Skin of body (tissue), 3 donors: ENCODE measurements at places on chromosomes 12 and 14. TPM values are rescaled to one million over a fixed set of nuclear protein-coding genes. Genes with fewer than 3 reads are reported as not detected.

GPR84 gene
- 0.79 TPM for total RNA-seq

- DNase-seq, result no peak
These were observed 165.8 kb downstream of the EMP1 start for GRCh38 chr12:13362260-13362841.

DNA sequence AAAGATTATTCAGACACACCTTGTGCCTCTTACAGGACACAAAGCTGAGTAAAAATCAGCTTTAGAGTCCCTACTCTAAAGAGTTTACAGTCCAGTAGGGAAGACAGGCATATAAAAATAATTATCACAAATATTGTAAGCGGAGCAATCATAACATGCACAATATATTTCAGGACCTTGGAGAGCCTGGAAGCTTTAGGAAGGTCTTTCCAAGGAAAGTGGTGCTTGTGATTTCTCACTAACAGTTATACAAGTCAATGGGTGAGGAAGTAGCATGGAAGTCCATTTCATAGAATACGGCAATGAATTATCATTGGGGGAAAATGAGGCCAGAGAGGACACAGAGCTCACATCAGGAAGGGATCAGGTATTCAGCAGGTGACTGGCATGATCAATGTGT is 268.3 kb downstream of the C12orf50 start:
- no peak for DNase-seq

- no peak for DNase-seq
These were observed 4.4 kb downstream of the KLC1 start for GRCh38 chr14:103633391-103633790.

GRCh38 chr12:49195736-49196135 is 6.9 kb upstream of the TUBA1A start:
- no peak for DNase-seq

- DNase-seq, result no peak
These were observed 708.0 kb downstream of the BCL11B start for GRCh38 chr14:98564006-98564405.

DNA sequence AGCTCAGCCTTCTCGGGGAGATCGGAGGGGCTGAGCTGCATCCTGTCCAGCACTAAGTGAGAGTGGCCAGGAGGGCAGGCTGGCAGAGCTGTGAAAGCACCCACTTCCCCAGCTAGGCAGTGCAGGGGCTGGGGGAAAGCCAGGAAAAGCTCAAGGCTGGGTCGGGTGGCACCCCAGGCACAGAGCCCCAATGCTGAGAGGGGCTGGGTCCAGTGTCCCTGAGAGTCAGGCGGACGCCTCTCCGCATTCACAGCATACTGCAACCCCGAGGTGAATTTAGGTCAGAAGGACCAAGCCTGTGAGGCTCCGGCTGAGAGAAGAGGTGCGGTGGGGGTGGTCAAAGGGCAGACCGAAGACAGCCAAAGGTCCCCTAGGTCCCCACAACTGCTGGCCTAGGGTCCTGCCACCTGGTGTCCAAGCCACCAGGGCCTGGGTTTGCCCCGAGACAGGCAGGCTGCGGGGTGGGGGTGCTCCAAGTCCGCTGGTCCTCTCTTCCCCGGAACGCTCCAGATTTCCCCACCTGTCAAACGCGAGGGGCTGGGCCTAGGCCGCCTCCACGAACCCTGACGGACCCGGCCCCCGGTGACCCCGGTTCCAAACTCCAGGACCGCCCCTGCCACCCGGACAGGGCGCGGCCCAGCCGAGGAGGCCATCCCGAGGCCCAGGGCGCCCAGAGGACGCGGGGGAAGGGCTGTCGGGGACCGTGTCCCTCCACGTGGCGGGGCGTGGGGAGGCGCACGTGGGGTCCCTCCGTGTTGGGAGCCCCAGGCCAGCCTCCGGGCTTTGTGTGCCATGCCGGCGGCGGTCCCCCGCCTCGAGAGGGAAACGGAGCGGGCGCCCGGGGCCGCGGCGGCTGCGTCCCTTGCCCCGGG is 527 bp downstream of the CAMKK2 start:
- DNase-seq, result no peak

DNA sequence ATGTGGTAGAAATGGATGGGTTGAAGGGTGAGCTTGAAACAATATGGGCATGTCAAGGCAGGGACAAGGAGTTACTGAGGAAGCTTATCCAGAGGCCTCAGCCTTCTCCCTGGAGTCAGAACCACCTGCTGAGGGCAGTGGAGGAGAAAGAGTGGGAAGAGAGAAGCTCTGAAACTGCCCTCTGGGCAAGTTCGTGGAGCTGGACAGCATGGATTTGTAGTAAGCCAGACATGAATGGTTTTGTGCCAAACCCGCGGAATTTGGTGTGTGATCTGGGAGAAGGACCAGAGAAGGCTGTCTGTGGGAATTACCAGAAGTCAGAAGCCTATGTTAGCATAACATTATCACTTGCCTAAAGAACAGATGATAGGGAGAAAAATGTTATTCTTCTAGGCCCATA is 164.8 kb downstream of the SLC41A2 start:
- DNase-seq, result no peak

DNA sequence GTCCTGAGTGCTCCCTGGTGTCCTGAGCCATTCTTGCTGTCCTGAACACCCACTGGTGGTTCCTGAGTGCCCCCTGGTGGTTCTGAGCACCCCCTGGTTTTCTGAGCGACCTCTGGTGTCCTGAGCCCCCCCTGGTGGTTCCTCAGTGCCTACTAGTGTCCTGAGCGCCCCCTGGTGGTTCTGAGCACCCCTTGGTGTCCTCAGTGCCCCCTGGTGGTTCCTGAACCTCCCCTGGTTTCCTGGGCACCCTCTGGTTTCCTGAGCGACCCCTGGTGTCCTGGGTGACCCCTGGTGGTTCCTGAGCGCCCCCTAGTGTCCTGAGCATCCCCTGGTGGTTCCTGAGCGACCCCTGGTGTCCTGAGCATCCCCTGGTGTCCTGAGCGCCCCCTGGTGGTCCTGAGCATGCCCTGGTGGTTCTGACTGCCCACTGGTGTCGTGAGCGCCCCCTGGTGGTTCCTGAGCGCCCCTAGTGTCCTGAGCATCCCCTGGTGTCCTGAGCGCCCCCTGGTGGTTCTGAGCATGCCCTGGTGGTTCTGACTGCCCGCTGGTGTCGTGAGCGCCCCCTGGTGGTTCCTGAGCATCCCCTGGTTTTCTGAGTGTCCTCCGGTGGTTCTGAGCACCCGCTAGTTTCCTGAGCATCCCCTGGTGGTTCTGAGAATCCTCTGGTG is 473.1 kb downstream of the TMEM121 start:
- no peak for DNase-seq

CLEC14A gene
- 15.0 TPM for total RNA-seq

DNA sequence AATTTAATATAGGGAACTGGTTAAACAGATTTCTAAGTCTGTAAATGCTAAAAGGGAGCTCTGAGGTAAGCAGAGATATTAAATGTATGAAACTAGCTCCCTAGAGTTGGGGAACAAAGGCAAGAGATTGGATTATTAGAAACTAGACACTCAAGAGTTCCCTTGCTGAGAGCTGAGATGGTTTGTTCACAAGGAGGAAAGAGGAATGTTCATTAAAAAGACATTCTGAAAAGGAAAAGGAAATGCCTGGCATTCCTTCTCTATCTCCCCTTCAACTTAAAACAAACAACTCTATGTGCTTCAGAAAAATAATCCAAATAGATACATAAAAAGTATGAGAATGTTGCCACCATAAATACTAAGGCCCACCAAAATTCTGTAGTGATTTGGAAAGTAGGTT is 73.7 kb downstream of the GALNT4 start:
- DNase-seq, result no peak

DNA sequence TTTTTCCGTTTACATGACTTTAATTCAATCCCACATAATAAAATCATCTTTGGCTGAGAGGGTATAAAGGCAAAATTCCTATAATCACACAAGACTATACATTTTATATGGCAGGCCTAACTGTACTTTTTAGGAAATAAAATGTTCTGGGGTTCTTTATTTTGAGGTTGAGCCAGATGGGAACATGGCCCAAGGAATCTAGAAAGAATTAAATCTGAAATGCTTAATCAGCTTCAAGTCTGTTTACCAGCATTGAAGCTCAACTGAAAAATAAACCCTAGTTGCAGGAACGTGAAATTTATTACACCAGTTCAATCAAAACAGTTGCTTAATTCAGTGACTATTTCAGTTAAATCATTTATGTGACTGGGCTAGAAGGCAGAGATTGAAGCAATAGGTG is 191.0 kb upstream of the BTG1 start:
- no peak for DNase-seq

NANOG gene
- not detected for total RNA-seq

DNA sequence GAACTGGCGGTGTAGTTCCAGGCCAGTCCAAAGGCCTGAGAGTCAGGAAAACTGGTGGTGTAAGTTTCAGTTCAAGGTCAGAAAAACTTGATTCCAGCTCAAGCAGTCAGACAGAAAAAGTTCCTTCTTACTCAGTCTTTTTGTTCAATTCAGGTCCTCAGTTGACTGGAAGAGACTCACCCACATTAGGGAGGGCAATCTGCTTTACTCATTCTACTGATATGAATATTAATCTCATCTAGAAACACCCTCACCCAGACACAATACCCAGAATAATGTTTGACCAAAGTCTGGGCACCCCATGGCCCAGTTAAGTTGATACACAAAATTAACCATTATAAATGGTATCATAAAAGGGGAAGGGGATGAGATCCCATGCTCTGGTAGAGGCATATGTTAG is 50.1 kb upstream of the LTA4H start:
- no peak for DNase-seq

- no peak for DNase-seq
These were observed 23.0 kb downstream of the ZNF410 start for GRCh38 chr14:73909681-73910080.

DNA sequence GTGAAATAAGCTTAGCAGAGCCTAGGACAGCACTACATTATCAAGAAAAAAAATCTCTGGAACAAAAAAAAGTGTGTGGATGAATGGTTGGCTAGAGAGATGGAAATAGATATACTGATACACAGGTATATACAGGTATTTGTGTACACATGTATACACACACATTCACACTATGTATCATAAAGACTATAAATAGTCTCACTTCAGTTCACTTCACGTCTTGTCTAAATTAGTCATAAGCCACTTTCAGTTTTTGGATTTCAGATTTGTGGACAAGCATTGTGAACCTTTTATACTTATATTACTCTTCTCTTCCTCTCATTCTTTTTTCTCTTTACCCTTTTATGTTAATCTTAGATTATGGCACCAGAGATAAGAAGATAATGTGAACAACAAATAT is 41.8 kb upstream of the SLC6A15 start:
- DNase-seq, result no peak

LRTM2 gene
- 0.20 TPM for total RNA-seq

- DNase-seq, result no peak
These were observed 89.1 kb downstream of the LRRK2 start for GRCh38 chr12:40313928-40314327.

LTB4R gene
- 8.6 TPM for total RNA-seq

GOLGA3 gene
- 54.5 TPM for total RNA-seq

DNA sequence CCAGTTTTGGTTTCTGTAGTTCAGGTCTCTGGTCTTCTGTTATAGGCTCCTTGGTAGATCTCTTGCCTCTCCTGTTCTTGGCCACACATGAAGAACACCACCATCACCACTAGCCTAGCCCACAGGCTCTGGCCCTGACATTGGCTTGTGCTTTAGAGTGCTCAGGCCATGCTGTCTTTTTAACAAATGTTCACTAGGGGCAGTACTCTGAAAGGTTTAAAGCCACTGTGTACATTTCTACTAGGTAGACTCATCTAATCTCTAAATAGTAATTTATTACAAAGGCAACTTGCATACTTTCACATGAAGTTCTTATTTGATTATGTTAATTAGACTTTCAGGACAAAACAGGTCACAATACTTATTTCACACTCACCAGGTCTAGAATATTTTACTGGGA is 38.3 kb downstream of the PDE6H start:
- DNase-seq, result no peak

OAS1 gene
- total RNA-seq, result 9.9 TPM

FGF6 gene
- 4.0 TPM for total RNA-seq

DNA sequence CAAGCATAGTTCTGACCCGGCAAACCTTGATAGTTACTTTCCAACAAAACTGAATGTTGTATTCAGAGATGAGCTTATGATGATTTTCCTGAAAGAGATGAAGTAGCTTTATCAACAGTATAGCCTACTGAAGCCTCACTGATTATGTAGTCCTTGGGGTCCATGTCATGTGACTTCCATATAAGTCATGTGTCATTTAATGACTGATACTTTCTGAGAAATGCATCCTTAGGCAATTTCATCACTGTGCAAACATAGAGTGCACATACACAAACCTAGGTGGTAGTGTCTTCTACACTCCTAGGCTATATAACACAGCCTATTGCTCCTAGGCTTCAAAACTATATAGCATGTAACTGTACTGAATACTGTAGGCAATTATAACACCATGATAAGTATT is 28.5 kb upstream of the TUBA1C start:
- no peak for DNase-seq

SIRT4 gene
- total RNA-seq, result 3.3 TPM

- DNase-seq, result no peak
These were observed 1312.7 kb upstream of the USP15 start for GRCh38 chr12:60947533-60947932.

GRCh38 chr14:72632727-72633126 is 261.2 kb downstream of the DPF3 start:
- DNase-seq, result no peak

KRT6C gene
- 3.5 TPM for total RNA-seq

GRCh38 chr12:53102883-53103807 is at the start of gene SOAT2:
SOAT2 (plus strand) TSS chr12:53103486; CDS start chr12:53103578, 92 bp downstream.
- no peak for DNase-seq

DNA sequence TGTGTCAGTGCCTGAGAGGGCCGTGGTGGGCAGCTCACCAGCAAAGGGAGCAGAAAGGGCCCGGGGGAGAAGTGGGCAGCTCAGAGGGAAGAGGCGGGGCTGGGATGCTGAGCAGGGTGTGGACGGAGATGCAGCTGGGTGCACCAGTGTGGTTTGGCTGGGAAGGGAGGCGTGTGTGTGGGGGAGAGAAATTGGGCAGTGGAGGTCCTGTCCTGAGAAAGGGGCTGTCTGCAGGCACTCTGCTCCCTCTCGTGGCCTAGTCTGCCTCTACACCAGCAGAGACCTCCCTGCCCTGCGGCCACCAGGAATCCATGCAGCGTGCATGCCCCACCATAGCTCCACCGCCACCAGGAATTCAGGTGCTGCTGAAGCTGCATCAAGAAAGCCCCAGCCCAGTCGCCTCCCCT is 6.4 kb downstream of the TMEM121 start:
- DNase-seq, result no peak

DNA sequence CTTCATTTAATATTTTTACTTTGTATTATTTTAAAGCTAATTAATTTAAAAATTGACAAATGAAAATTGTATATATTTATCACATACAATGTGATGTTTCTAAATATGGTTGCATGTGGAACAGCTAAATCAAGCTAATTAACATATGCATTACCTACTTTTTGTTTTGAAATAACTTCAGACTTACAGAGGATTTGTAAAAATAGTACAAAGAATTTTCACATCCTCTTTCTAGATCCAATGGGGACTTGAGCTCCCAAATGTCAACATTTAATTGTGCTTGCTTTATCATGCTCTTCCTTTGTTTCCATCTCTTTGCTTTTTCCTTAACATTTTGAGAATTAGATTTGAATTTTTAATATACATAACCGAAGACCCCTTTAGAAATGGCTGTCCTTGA is 6.6 kb downstream of the DCD start:
- no peak for DNase-seq

KLRB1 gene
- total RNA-seq, result 0.79 TPM
